ENCODE measurements at places on chromosomes 13 and 19. TPM values are rescaled to one million over a fixed set of nuclear protein-coding genes. Genes with fewer than 3 reads are reported as not detected.

DNA sequence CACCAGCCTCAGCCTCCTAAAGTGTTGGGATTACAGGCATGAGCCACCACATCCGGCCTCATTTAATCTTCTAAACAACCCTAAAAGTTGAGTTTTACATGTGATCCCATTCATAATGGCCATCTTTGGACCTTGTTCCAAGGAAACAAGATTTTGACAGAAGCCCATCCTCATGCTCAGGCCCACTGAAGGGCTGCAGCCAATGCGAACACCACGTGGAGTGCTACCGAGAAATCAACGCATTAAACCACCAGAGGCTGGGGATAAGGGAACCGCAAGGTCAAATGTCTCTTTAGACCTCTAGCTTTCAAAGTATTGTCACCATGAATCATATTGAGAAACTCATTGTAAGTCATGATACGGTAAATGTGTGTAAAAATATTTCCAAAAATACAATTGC lies 49.4 kb upstream of the DOCK9 start:
- no peaks in the 10 kb centered on the region for H3K4me1 ChIP-seq
- peak; percentile 13 for DNase-seq
- no peaks in the 10 kb centered on the region for H3K27me3 ChIP-seq
- no peak overlapping the region for H3K27ac ChIP-seq
- H3K4me3 ChIP-seq = no peak overlapping the region
- H3K36me3 ChIP-seq = no peaks in the 10 kb centered on the region

Gene PTH2
- 0.60 TPM for total RNA-seq

DNA sequence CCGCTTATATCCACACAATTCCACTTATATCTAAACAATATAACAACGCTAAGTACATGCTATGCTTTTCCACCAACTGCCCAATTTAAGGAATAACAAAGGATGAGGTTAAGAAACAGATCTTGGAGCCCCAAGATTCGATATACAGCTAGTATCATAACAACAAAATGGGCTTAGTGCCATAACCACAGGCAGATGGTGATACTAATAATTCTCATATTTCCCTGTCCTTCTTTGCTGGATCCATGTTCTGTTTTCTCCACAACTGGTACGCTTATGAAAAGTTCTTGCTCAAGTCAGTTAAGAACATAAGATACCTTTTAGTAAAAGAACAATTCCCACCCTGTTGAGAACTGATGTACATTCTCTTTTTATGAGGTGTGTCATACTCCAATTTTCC lies 33.9 kb downstream of the CAB39L start:
- H3K4me1 ChIP-seq = no peaks in the 10 kb centered on the region
- DNase-seq = no peak
- no peak overlapping the region for H3K27ac ChIP-seq
- H3K4me3 ChIP-seq = no peak overlapping the region

GRCh38 chr19:30202060-30202600 lies 170.1 kb upstream of the ZNF536 start:
- DNase-seq = no peak
- peaks cover 13% of the 10 kb centered on the region for H3K27me3 ChIP-seq
- H3K4me1 ChIP-seq = no peaks in the 10 kb centered on the region
- H3K4me3 ChIP-seq = no peak overlapping the region

All from K562 (cell line).